ENCODE measurements at places on chromosomes 7 and 10.

- no peaks in the 10 kb centered on the region for H3K27me3 ChIP-seq
- DNase-seq = no peak
- no peak overlapping the region for H3K27ac ChIP-seq
- H3K4me3 ChIP-seq = no peak overlapping the region
- no peaks in the 10 kb centered on the region for H3K36me3 ChIP-seq
Measured at GRCh38 chr10:21385996-21386585, 139.4 kb downstream of the SKIDA1 start.

DNA sequence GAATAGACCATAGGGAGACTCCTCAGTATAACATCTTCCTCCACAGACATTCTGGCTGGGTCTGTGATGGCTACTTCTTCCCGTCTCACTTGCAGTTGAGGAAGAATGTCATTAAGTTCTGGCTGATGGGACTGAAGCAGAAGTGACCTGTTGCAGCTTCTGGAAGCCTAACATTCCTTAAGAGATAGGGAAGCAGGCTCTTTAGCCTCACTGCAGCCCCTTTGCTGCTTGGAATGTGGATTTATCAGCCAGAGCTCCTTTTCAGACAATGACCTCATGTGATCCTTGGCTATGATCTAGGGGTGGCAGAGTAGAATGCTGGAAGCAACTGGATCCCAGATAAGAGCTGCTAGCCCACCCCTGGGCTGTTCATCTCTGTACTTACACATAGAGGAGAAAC, 142.5 kb downstream of the RNF216 start:
- peaks cover 56% of the 10 kb centered on the region for H3K4me1 ChIP-seq
- H3K27ac ChIP-seq = no peak overlapping the region
- H3K4me3 ChIP-seq = no peak overlapping the region
- no peaks in the 10 kb centered on the region for H3K27me3 ChIP-seq
- H3K36me3 ChIP-seq = peaks cover 21% of the 10 kb centered on the region

- H3K27me3 ChIP-seq = no peaks in the 10 kb centered on the region
- no peak overlapping the region for H3K4me3 ChIP-seq
- peaks cover 5% of the 10 kb centered on the region for H3K4me1 ChIP-seq
- no peak overlapping the region for H3K27ac ChIP-seq
- no peaks in the 10 kb centered on the region for H3K36me3 ChIP-seq
Measured at GRCh38 chr10:97627731-97628130, 5.6 kb downstream of the MORN4 start.

- H3K4me1 ChIP-seq = no peaks in the 10 kb centered on the region
- no peaks in the 10 kb centered on the region for H3K27me3 ChIP-seq
- H3K36me3 ChIP-seq = no peaks in the 10 kb centered on the region
- DNase-seq = no peak
Measured at GRCh38 chr7:128422842-128423241, 13.1 kb upstream of the IMPDH1 start.

DNA sequence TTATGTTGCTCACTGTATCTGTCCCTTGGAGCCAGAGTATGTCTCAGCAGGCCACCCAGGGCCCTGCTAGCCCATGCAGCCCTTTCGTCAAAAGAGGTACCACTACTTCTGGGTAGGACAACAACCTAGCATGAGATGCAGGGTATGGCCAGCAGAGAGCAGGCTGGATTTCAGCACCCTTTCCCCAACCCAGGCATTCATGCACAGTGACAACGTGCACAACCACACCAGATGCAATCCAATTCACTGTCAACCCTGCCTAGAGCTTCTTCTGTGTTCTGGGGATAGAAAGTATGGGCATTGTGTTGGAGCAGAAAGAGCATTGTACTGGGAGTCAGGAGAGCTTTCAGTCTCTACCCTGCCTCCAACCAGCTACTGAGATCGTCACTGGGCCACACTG, 37.9 kb downstream of the JAZF1 start:
- H3K36me3 ChIP-seq = no peaks in the 10 kb centered on the region
- peak overlapping the region; percentile 24 for H3K27ac ChIP-seq
- no peaks in the 10 kb centered on the region for H3K27me3 ChIP-seq

DNA sequence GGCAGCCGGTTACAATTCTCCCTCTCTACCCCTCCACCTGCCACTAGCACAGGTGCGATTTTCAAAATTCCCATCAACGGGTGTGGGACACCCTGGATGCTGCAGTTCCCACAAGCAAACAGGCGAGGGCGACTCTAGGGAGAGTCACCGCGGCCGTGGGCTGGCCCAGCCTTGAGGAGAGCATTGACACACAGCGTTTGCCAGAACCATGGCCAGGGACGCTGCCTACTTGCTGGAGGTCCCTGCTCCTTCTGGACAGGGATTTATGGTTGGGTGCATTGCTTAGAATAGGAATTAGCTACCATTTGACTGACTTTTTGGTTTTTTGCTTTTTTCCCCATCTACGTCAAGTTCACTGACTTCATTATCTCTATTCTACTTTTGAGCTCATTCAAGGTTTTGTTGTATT, 19.0 kb upstream of the CLDN4 start:
- H3K36me3 ChIP-seq = no peaks in the 10 kb centered on the region
- no peaks in the 10 kb centered on the region for H3K4me1 ChIP-seq
- DNase-seq = peak; percentile 81
- H3K27me3 ChIP-seq = no peaks in the 10 kb centered on the region
- H3K27ac ChIP-seq = no peak overlapping the region

DNA sequence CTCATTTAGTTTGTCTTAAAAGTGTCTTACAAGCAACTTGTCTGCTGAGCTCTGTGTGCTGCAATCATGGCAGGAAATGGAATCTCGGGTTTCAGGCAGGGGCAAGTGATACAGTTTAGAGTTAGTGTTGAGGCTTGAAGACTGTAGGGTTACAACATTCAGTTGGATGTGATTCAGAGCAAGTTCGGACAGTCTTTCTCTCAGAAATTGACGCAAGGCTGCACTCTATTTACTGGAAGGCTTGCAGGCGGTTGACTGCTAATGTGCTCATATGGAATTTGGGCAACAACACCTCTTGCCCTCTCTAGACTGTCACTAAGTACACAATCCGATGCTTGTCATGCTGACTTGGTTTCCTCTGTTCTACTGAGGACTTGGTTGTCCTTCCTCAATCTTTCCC, 161.7 kb upstream of the BMPER start:
- peaks cover 13% of the 10 kb centered on the region for H3K4me1 ChIP-seq
- no peak for DNase-seq
- H3K36me3 ChIP-seq = no peaks in the 10 kb centered on the region
- no peaks in the 10 kb centered on the region for H3K27me3 ChIP-seq
- H3K4me3 ChIP-seq = no peak overlapping the region

GRCh38 chr10:44258019-44258418, 126.9 kb downstream of the CXCL12 start:
- H3K4me1 ChIP-seq = peaks cover 38% of the 10 kb centered on the region
- DNase-seq = peak; percentile 61
- H3K27me3 ChIP-seq = no peaks in the 10 kb centered on the region
- H3K27ac ChIP-seq = no peak overlapping the region
- H3K4me3 ChIP-seq = no peak overlapping the region
- no peaks in the 10 kb centered on the region for H3K36me3 ChIP-seq

- no peaks in the 10 kb centered on the region for H3K27me3 ChIP-seq
- no peaks in the 10 kb centered on the region for H3K36me3 ChIP-seq
- no peak for DNase-seq
- no peak overlapping the region for H3K27ac ChIP-seq
Measured at GRCh38 chr10:17831341-17831740, 22.2 kb downstream of the MRC1 start.

DNA sequence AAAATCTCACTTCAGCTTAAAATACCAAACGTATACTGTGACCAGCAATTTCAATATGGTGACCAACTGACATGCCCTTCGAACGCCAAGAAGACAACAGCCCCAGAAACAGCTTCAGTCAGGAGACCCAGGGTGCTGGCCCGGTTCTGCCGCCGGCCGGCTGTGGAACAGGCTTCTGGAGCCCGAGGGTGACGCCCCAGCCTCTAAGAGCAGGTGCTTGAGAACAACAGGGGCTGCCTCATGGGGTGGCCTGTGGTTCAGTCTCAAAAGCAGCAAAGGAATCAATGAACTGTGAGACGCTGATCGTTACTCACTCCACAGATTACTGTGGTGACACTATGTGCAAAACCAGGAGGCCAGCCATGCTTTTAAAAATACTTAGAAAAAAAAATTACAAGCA, 17.3 kb downstream of the GPER1 start:
- H3K36me3 ChIP-seq = no peaks in the 10 kb centered on the region
- no peak overlapping the region for H3K27ac ChIP-seq
- H3K4me1 ChIP-seq = no peaks in the 10 kb centered on the region
- H3K4me3 ChIP-seq = no peak overlapping the region

GRCh38 chr10:91220194-91220953, at the start of gene PCGF5:
PCGF5 (plus strand) TSS chr10:91220663; CDS start chr10:91222872, 2,209 bp downstream.
- peaks cover 38% of the 10 kb centered on the region for H3K4me1 ChIP-seq
- no peaks in the 10 kb centered on the region for H3K27me3 ChIP-seq
- H3K27ac ChIP-seq = peak within 1 kb of the TSS; percentile 93
- peak within 1 kb of the TSS; percentile 89 for H3K4me3 ChIP-seq
- no peaks in the 10 kb centered on the region for H3K36me3 ChIP-seq

DNA sequence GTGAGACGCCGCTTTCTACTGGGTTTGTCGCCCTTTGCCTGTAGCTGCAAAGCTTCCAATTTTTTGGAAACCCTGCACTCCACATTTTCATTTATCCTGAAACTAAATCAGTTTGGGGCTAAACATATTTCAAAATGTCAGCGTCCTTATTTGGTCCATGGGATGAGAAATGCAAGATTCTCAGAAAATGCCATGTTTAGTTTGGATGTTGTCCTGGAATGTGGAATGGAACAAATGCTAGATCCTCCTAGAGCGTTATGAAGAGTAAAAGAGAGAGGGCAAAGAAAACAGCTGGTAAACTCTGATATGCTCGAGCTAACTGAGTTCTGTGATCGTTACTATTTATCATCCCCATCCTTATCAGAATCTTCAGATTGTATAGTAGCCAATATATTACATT, 236.9 kb downstream of the KLF6 start:
- no peak overlapping the region for H3K4me3 ChIP-seq
- no peaks in the 10 kb centered on the region for H3K36me3 ChIP-seq
- no peaks in the 10 kb centered on the region for H3K27me3 ChIP-seq
- no peaks in the 10 kb centered on the region for H3K4me1 ChIP-seq
- no peak overlapping the region for H3K27ac ChIP-seq
- DNase-seq = no peak

DNA sequence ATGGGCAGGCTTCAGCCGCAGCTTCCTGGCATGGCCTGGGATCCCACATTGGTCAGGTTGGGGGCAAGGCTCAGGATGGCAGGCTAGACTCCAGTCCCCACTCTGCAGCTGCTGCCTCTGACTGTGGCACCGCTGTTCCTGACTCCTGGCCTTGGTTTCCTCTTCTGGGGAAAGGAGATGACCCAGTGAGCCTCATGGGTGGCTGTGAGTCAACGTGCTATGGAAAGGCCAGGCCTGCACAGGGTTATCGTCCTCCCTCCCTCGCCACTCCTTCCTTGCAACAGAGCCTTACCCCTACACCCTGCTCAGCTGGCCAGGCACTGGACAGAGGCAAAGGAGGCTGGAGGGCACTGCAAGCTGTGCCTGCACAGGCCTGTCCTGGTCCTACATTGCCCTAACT, 36.1 kb upstream of the CHST15 start:
- no peak overlapping the region for H3K4me3 ChIP-seq
- no peaks in the 10 kb centered on the region for H3K4me1 ChIP-seq
- H3K36me3 ChIP-seq = no peaks in the 10 kb centered on the region

GRCh38 chr7:95811846-95812445, 39.6 kb downstream of the DYNC1I1 start:
- no peak overlapping the region for H3K27ac ChIP-seq
- no peaks in the 10 kb centered on the region for H3K27me3 ChIP-seq
- no peak for DNase-seq
- no peak overlapping the region for H3K4me3 ChIP-seq
- H3K4me1 ChIP-seq = no peaks in the 10 kb centered on the region

DNA sequence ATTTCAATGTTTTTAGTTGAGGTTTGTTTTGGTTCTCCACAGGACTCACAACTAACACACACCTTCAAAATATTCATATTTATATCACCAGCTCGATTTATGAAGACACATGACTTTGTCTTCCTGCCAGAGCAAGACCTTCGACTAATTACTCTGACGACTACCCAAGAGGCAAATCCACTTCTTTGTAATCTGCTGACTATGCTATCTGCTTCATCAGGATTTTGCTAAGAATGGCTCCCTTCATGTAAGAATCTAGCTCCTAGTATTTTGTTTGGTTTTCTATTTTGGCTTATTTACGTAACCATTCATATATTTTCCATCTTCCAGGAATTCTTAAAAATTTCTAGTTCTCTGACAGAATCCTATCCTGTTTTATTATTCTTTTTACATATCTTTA, 93.0 kb downstream of the BRAF start:
- no peak for DNase-seq
- H3K27me3 ChIP-seq = no peaks in the 10 kb centered on the region
- peaks cover 9% of the 10 kb centered on the region for H3K36me3 ChIP-seq
- H3K4me1 ChIP-seq = no peaks in the 10 kb centered on the region
- H3K4me3 ChIP-seq = no peak overlapping the region

- no peaks in the 10 kb centered on the region for H3K27me3 ChIP-seq
- no peak overlapping the region for H3K4me3 ChIP-seq
- H3K4me1 ChIP-seq = peaks cover 23% of the 10 kb centered on the region
- H3K27ac ChIP-seq = no peak overlapping the region
- no peak for DNase-seq
Measured at GRCh38 chr7:133255486-133255885, 2.6 kb downstream of the EXOC4 start.

GRCh38 chr7:117889611-117890010, 16.4 kb upstream of the CTTNBP2 start:
- no peak overlapping the region for H3K4me3 ChIP-seq
- no peak for DNase-seq
- H3K36me3 ChIP-seq = no peaks in the 10 kb centered on the region
- no peaks in the 10 kb centered on the region for H3K4me1 ChIP-seq

DNA sequence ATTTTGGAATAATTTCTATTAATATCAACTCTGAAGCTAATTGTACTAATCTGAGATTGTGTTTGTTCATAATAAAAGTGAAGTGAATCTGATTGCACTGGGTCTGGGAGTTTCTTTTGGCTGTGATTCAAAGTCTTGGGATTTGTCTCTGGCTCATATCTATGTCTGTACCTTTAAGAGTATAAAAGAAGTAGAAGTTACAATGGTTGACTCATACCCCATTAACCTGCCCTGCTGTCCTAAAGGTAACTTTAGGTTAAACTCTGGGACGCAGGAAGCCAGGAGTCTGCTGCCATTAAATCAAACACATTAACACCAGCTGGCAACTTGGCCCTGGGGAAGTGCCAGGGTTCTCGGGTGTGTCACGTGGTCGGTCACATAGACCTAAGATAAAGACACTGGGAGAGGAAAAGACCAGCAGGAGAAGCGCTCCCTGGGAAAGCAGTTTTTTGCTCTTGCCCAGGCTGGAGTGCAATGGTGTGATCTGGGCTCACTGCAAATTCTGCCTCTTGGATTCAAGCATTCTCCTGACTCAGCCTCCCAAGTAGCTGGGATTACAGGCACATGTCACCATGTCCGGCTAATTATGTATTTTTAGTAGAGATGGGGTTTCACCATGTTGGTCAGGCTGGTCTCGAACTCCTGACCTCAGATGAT, 17.8 kb downstream of the SCD start:
- H3K4me3 ChIP-seq = no peak overlapping the region
- peaks cover 13% of the 10 kb centered on the region for H3K4me1 ChIP-seq
- no peaks in the 10 kb centered on the region for H3K36me3 ChIP-seq
- DNase-seq = no peak
- H3K27me3 ChIP-seq = no peaks in the 10 kb centered on the region

All from vagina (tissue), 2 donors.